H7 (cell line): ENCODE measurements at places on chromosomes 5 and 9. TPM values are rescaled to one million over a fixed set of nuclear protein-coding genes. Genes with fewer than 3 reads are reported as not detected.

The OCLN gene
- total RNA-seq = 33.3 and 39.9 TPM in 2 replicates

The MCC gene
- total RNA-seq = 23.0 and 26.8 TPM in 2 replicates

The DCAF12 gene
- total RNA-seq = 31.1 and 32.5 TPM in 2 replicates

The ZCCHC9 gene
- total RNA-seq = 11.3 and 13.8 TPM in 2 replicates

The ACTBL2 gene
- not detected in 2 replicates for total RNA-seq

The RIMOC1 gene
- total RNA-seq = 16.8 and 17.6 TPM in 2 replicates

The LCNL1 gene
- total RNA-seq = 0.21 and 0.33 TPM in 2 replicates

The TAF11L12 gene
- not detected in 2 replicates for total RNA-seq

The BNC2 gene
- 7.9 and 12.0 TPM in 2 replicates for total RNA-seq

The AFAP1L1 gene
- total RNA-seq = 2.2 and 3.3 TPM in 2 replicates

The RMRP gene
- total RNA-seq = 10,629 and 14,347 TPM in 2 replicates

The OLFM1 gene
- total RNA-seq = 42.9 and 58.2 TPM in 2 replicates

The TSPAN17 gene
- 39.8 and 50.7 TPM in 2 replicates for total RNA-seq

The LRRC70 gene
- total RNA-seq = 0.55 and 1.7 TPM in 2 replicates

GRCh38 chr5:177432839-177433657 is 6.6 kb downstream of the GRK6 start:
- DNase-seq = no peak

DNA sequence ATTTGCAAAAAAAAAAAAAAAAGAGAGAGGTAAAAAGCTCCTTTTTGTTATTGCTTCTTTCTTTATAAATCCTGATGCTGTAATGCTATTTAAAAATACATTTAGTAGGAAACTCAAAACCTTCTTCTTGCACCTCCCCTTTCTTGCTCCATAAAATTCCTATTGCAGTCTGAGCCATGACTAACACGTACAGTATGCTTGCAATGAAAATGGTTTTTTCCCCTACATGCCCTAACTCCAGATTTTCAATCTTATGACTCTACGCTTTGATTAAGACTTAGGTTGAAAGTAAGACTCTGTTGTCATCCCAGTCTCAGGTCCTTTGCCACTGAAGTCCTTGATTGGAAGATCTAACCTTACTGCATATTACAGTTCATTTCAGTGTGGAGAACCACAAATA is 23.9 kb downstream of the FGF10 start:
- DNase-seq = no peak

DNA sequence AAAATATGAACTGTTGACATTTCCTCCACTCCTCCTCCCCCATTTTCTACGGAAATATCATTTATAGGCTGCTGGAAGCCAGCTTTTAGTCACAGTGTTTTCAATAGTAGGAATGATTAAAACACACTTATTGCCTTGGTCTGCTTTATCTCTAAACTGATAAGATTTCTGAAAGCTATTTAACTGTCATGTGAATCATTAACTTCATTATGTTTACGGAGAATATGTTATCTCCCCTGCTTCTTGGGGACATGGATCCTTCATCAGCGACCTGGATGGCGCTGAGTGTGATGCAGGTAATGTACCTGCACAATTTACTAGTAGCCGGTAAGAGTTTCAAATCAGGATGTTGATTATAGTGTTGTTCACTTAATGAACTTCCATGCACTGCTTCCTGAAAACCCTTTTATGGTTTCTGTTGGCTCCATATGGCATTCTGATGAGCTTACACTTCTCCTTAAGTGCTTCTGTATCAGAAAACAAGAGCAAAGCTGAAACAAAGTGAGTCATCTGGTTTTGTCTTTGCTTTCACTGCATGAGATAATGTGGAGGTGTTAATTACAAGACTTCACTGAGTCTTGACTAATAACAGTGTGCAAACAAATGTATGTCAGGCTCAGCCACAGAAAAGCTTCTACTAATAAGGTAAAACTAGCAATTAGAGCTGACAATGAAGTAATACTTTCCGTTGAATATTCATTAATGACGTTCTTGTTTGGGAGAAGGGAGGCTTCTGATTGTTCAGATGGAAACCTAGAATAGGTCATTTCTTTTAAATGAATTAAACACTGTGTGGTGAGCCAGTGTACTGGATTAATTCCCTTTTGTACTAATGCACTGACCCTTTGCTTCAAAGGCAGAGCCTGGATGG is 162.4 kb upstream of the ZNF608 start:
- DNase-seq = no peak

- no peak for DNase-seq
Observed at GRCh38 chr9:92265154-92265553, 28.3 kb downstream of the IARS1 start.

DNA sequence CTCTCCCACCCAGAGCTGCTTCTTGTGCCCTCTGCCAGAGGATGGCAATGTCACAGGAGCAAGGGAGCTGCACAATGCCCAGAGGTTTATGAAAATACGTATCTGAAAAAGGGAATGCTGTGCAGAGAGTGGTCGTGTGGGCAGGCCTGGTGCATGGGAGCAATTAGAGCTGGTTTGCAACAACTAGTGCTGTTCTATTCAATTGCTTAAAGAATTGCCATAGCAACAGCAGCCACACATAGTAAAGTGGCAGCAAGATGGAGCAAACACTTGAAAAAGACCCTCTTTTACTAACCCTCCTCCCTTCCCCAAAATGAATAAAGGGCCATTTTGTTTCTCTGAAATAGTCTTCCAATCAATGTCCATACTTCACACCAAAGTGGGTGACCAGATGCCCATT is 166.3 kb downstream of the CRB2 start:
- DNase-seq = no peak

DNA sequence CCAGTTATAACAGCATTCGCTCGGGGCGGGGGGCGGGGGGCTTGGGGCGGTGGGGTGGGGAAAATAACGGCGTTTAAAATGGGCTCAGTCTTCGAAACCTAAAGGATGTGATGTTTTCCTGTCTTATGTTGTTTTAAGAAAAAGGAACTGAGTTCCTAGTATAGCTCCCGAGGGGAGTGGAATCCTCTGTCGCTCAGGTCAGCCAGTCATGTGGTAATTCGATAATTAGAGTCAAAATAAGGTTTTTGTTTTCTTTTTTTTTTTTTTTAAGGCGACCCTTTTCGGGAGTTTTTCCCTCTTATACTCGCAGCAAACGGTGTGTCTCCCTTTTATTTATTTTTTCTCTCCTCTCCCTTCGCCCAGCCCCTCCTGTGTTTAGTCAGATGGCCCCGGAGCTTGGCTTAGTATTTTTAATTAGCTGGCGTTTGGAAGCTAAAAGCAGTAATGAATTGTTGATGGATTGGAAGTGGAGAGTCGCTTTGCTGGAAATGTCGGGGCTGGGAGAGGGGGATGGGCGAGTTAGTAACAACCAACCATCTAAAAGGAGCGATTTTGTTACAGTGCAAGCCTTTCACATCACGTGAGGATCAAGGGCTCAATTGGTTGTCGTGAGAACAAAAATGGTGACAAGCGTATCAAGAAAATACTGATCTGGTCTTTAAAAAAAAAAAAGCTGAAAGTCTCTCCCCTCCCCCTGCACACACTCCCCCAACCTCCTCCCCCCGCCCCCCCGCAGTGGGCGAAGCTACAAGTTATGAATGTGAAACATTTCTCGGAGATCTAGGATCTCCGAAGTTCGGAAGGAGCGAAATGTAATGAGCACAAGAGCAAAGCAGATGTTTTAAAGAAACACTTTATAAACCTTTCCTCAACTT is 714 bp upstream of the ZNF608 start:
- peak; percentile 77 for DNase-seq

DNA sequence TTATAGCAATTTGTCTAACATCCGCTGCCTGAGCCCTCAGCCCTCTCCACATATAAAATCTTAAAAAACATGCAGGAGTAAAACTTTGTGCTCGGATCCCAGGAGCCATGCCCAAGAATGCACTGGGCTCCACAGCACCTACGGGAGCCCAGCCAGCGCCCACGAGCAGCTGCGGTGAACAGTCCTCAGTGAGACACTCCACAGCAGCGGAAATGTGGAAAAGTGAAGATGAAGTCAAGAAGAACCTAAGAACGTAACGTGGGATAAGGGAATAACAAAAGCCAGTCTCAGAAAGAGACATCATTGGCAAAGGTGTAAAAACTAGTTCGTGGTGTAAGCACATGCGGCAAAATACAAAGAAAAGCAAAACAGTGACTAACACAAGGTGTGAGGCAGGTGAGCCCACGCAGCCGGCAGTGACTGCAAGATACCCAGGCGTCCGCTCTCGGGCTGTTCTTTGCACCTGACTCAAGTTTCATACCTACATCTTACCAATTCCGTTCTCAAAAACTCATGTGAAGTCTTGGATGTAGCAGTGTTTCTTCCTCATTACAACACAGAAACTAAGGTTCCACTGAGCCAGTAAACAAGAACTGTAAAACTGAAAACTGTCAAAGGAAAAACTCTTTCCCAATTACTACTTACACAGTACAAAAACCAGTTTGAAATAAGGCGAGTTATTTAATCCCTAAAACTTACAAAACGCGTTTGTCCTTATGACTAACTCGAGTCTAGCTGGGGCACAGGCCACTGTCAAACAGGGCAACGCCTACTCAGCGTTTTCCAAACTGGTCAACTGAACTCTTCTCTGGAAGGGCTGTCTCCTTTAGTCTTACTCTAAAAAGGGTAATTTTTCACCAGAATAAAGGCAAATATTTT is 1.7 kb downstream of the CAMSAP1 start:
- DNase-seq = peak; percentile 29

DNA sequence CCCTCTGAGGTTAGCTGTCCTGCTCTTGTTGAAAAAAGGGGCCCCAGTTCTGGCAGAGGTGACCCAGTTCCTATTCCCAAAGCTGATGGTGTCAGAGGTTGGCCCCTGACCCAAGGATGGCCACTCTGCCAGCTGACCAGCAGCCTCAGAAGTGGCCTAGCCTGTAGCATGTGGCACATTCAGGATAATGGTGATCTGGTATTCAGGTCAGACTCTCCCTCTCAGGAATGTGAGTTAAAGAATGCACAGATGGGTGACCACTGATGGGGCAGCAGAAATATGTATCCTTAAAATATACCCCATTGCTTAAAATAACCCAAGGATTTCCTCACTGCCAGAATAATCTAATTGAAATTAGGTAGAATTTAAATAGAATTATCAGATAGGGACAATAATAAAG is 369.2 kb downstream of the SEMA5A start:
- DNase-seq = no peak

DNA sequence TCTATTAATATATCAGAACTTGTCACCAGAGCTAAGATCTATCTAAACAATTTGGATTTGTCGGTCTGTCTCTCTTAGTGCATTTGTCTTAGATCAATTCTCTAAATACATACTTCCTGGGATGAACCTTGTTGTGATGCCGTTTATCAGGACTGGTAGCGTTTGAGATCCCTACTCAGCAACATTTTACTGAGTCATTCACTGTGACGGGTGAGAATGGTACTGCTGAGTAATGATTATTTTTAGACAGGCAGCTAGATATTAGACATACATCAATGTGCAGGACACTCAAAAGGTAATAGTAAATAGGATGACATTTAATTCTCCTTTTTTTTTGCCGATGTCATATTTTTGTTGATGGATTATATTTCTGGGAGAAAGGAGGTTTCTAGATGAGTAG is 209.0 kb downstream of the CSNK1G3 start:
- DNase-seq = no peak

DNA sequence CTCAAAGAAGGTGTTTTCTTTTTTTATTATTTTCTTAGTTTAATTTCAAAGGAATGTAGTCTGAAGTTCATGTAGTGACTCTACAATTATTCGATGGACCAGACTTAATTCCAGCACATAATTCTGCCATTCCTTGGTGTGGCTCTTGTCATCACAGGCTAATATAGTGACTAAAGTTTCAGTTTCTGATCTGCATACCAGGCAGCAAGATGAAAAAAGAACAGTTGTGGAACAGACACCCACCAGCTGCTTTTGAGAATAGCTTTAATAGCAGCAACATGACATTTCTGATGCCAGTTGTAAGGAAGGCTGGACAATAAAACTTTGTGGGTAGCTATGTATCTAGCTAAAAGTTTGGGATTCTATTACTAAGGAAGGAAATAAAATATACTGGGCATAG is 676.3 kb upstream of the GRAMD2B start:
- no peak for DNase-seq

DNA sequence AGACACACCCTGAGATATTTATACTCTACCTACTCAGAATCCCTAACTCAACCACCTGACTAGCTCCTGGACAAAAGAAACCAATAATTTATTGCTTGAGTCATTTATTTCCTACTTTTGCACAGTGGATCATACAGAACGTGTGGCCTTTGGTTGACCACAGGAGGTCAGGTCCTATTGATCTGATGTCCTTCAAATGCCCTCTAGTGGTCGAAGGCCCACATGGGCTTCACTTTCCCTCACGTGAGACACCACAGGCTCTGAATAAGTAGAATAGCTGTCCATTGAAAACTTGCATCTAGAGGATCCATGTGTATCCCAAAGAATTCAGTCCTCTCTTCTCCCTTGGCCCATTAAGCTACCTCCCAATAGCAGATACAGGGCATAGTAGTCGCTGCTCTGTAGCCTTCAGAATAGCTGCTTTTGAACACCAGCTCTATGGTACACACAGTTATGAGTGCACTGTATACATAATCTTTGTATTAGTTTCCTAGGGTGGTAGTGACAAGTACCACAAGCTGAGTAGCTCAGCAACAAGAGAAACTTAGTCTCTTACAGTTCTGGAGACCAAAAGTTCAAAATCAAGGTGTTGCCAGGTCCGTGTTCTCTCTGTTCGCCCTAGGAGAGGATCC is 177.6 kb upstream of the SMARCA2 start:
- DNase-seq = peak; percentile 50

- no peak for DNase-seq
Observed at GRCh38 chr5:72378639-72379289, 58.6 kb downstream of the PTCD2 start.

GRCh38 chr9:36345103-36345846 is 54.8 kb downstream of the RNF38 start:
- DNase-seq = peak; percentile 55

DNA sequence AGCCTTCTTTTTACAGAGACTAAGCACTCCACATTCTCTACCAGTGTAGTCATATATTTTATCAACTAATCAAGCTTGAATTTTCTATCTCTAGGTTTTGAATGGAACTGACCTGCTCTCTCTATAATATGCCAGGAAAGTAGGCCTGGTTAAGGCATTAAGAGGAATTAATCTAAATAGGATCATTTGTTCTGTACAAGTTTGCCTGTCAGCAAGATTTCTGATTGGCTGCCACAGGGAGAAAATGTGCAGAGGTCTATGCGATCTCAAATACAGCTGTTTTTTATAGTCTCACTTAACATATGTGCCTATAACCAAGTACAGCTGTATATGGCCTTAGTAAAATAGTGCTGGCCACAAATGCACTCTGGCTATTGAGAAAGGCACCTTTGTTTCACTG is 418.8 kb downstream of the KDM4C start:
- DNase-seq = no peak

- no peak for DNase-seq
Observed at GRCh38 chr5:133397348-133397747, 215.0 kb downstream of the FSTL4 start.

GRCh38 chr5:63401436-63402046 is 560.7 kb downstream of the HTR1A start:
- peak; percentile 5 for DNase-seq

DNA sequence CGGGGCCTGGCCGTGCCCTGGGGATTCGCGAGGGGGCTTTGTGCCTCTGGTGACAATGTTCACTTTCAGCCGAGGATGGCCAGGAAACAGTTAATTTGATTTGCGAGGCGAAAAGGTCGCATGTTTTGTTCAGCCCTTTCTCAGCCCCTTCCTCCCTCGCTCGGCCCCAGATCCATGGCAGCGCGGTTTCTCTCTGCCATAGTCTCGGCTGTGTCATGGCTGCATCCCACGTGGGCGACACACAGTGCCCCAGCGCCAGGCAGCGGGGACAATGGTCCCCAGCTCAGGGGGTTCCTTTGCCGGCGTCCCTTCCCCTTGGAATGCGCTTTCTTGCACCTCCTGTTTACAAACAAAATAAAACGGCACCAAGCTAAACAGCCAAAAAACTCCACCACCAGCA is 370.3 kb upstream of the IRX2 start:
- DNase-seq = no peak
